NCI-H1092 (cell line): ENCODE measurements at places on chromosomes 1 and 21.

DNA sequence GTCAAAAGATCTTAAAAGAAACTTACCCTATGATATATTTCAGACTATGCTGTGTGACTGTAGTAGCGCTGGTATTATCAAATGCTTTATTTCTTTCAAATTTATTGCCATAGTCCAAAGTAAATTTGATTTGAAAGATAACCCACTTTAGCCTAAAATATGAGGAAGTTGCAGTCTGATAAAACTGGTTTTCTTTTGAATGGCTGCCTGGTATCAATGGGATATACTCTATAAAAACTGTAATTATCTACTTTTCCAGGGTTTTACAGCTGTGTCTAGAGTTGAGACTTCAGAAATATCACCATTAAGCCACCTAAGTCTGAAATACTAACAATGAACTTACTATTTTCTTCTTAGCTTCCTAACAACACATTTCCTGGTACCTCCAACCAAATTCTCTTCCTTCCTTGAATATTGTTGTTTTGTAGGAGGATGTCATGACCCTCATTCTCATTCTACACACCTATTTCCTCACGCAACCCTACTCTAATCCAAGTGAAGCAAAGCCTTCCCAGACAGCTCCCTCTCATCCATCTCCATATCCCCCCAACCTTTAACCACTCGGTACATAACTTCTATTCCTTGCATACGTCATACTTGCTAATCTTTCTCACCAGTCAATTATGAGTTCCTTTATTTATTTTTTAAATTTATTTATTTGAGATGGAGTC, 17.0 kb downstream of the KDM5B start:
- no peak for DNase-seq

DNA sequence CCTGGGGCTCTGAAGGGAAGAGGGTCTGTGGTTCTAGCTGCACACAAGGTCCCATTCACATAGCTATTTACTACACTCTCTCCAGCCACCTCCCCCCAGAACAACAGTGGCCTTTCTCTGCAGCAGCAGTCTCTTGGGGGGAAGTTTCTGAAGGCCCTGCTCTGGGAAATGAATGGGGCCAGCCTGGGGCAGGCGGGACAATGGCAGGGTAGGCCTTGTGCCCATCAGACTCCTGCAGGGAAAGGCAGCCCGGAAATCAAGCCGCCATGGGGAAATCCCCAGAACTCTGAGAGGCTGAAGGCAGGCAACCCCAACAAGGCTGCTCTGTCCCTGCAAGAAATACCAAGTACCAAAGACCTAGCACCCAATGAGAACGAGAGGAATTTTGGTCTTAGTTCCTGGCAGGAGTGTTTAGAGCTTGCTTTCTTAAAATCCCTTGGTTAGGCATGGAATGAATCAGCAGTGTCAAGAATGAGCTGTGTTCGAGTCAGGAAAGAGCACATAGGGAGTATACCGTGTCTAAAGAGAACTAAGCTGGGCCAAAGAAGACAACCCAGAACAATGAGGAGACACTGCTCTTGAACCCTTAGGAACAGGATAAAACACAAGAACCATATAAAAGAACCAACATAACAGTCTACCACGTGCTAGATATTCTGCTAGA, 11.3 kb downstream of the ARHGEF11 start:
- no peak for DNase-seq

DNA sequence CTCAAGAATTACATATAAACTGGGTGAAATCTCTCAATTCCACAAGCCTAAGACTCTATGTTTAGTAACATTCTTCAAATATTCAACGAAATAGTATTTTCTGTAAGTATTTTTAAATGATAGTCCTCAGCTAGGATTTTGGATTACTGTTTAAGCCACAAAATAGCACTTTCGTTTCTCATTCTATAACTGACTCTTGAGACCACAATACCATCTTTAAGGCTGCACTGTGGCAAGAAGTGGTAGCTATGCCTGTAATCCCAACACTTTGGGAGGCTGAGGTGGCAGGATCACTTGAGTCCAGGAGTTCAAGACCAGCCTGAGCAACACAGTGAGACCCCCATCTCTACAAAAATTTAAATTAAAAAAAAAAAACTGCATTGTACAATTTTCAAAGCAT, 126.7 kb downstream of the CDC42BPA start:
- no peak for DNase-seq

GRCh38 chr1:36602184-36602583, 119.5 kb upstream of the CSF3R start:
- no peak for DNase-seq

DNA sequence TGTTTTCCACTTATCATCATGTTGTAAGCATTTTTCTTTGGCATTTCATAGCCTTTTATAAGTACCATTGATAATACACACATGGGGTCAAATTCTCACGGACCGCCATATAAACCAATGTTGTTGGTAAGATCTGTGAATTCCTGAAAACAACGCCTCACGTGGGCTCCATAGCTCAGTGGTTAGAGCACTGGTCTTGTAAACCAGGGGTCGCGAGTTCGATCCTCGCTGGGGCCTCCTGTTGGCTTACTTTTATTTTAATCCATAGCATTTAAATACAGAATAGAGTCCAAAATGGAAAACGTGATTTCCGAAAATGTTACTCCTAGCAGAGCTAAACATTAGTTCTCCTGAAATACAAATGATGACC, 83.1 kb downstream of the HHIPL2 start:
- peak; percentile 28 for DNase-seq

GRCh38 chr1:1162597-1163537, 10.8 kb upstream of the TTLL10 start:
- DNase-seq = peak; percentile 2

DNA sequence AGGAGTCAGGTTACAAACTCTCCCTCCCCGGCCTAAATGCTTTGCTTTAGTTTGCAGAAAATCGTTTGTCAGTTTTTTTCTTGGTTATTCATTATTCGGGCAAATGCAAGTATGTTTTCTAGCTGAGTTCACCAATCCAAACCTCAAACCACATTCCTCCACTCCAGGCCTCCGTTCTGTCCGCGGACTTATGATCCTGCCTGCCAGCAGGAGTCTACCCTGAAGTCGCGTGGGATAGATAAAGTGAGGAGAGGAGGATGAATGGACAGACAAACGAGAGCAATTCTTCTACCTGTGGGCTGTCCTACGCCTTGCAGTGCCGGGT, 1.3 kb downstream of the ADAMTS1 start:
- no peak for DNase-seq

- peak; percentile 10 for DNase-seq
Measured at GRCh38 chr1:169892927-169893644, 610 bp downstream of the SCYL3 start.

GRCh38 chr1:66231681-66232463, 302.1 kb upstream of the SGIP1 start:
- DNase-seq = no peak

DNA sequence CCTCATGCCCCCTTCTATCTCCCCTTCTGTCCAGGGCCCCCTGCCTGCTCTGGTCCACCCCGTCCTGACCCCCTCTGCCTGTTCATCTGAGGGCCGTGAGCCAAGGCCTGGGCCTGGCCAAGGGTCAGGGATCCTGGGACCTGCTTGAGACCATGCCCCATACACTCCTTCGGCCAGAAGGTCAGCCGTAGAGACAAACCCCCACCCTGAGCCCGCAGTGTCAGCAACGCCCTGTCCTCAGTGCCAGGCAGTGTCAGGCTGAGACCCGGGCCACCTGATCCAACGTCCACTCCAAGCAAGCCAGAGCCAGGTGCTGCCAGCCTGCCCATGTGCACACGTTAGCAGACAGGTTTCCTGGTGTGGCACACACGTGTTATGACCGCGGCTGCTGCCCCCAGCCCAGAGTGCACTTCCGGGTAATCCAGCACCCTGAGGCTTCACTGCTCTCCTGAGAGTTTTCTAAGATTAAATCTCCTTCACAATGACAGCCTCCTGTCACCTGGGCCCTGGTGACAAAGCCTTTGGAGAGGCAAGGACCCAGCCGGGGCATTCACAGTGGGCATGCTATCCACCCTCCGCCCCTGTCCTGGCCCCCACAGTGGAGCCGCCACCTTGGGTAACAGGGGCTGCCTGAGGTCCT, 10.1 kb upstream of the SAMD11 start:
- DNase-seq = no peak

DNA sequence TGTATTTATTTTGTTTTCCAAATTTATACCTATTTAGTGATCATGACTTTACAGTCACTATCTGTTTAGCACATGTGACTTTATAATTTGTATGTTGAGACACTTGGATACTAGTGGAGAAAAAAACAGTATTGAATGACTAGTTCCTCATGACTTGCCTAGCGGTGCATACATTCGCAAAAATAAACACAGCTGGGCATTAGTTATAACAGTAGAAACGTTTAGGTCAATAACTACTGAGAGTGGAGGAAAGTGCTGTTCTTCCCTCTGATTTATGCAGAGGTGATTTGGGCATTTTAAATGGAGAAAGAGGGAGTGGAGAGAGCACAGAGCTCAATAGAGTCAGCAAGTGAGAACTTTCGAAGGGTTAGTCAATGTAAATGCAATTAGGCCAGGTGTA, 1679.0 kb upstream of the B3GALT2 start:
- peak; percentile 32 for DNase-seq

- DNase-seq = no peak
Measured at GRCh38 chr1:38608202-38608864, 251.2 kb downstream of the RRAGC start.

GRCh38 chr1:235093696-235094592, 34.7 kb downstream of the TOMM20 start:
- peak; percentile 60 for DNase-seq

- no peak for DNase-seq
Measured at GRCh38 chr1:81225789-81226602, 574.7 kb upstream of the ADGRL2 start.

- no peak for DNase-seq
Measured at GRCh38 chr1:113207019-113207418, 134.0 kb downstream of the LRIG2 start.

GRCh38 chr1:67619080-67619479, 65.9 kb upstream of the GADD45A start:
- DNase-seq = no peak

GRCh38 chr1:57300186-57300585, 123.7 kb downstream of the DAB1 start:
- DNase-seq = no peak

DNA sequence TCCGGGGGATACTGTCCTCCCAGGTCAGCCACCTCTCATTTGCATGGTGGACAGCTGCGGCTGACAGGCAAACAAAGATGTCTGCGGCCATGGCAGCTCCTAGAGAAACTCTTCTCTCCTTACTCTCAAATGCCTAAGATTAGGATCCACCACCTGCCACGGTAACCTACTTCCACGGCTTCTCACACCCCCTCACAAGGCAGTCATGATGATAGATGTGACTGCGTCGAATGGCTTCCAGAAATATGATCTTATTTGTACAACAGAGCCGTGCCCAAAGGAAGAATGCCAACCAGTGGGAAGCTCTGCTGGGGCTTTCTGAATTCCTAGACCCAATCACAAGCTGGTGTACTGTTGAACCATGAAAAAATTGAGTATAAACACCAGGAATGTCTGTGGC, 73.4 kb downstream of the BACE2 start:
- DNase-seq = no peak

- no peak for DNase-seq
Measured at GRCh38 chr1:27596261-27596660, 7.7 kb downstream of the AHDC1 start.

DNA sequence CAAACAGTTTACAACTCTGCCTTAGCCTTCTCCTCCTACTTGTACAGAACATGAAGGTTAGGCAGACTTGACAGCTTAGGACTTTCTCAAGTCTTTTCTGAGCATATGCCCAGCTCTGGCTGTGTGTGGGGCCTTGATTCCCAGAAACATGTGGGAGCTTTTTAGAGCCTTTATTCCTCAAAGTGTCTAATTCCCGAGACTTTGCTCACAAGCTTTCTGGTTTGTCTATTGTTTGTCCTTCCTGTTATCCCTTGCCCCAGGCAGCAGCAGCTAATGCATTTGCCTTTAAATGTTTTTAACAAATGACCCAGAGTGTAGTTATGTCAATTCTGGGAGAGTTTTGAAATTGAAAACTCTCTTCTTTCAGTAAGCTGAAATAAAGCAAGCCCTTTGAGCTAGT, 29.2 kb downstream of the ST7L start:
- no peak for DNase-seq

DNA sequence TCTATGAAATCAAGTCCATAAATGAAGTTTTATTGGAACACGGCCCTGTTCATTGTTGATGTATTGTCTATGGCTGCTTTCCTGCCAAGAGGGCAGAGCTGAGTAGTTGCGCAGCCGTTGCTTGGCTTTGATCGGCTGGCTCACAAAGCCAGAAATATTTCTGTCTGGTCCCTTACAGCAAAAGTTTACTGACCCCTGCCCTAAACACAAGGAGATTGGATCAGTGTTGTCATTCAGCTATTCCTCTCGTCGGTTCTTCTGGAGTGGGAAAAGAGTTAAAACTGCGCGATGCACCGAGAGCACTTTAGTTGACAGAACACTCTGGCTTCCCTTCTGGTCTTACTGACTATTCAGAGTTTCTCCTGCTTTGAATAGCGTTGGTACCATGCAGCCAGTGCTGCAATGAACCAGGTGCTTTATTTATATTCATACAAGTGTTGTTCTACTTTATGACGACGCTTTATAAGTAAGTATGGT, 868 bp downstream of the ZBTB40 start:
- no peak for DNase-seq

- DNase-seq = no peak
Measured at GRCh38 chr21:36926989-36927718, 39.3 kb downstream of the HLCS start.

- no peak for DNase-seq
Measured at GRCh38 chr1:56063461-56063860, 515.9 kb downstream of the PLPP3 start.

DNA sequence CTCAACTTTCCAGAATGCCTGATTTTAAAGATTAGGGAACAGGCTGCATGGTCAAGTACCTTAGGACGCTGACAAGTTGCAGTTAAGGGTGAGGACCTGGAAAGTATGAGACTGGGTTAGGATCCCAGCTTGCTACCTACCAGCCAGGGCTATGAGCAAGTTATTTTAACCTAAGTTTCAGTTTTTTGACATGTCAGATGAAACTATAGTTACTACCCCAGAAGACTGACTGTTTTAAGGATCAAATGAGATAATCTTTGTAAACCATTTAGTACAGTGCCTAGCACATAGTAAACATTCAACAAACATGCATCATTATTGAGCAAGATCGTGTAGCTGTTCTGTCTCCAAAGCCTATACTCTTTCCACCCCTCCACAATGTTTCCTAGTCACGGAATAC, 14.4 kb downstream of the THEMIS2 start:
- DNase-seq = no peak

DNA sequence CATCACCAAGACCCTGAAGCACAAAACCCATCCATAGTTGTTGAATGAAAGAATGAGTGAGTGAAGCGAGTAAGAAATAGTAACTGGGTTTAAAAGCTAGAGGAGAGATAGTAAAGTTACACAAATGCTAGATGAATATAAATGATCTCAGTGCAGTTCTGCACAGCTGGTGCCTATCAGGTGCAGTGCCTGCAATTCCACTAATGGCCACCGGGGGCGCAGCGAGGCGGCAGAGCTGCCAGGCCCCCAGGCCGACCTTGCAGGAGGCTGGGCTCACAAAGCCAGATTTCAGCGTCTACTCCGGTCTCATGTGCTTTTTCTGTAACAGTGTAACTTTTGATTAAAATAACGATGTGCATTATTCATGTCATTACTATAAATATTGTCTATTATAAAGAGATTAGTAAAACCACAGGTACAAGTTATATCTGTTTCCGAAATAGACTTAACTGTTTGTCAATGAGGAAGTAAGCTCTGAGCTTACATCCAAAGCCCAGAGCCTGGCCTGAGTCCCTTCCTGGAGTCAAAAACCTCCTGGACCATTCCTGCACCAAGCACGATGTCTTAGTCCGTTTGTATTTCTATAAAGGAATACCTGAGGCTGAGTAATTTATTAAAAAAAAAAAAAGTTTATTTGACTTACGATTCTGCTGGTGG, 477.6 kb downstream of the NPHP4 start:
- no peak for DNase-seq
